Stimulated activated CD8-positive, alpha-beta memory T cell treated with anti-CD3 and anti-CD28 coated beads, Interleukin-7, amount 100 ng/mL, for 1 hour (primary cell): ENCODE measurements at places on chromosomes 3 and 15.

GRCh38 chr15:65824941-65825544 lies 33.0 kb upstream of the DENND4A start:
- DNase-seq, result no peak

DNA sequence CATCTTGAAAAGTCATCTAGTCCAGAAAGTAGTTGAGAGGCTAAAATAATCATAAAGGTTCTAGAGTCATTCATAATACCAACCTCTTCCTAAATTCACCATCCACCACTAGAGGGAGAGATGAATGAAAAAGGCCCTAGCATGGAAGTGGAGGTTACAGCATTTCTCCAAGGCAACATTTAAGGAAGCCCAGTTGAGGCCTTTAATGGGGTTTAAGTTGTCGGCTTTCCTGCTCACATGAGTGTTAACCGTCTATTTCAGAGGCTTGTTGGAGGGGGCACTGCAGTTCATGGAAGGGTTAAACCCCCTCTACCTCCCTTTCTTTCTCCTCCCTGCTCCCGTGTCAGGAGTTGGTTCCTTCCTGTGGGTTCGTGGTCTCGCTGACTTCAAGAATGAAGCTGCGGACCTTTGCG lies 3.8 kb upstream of the SLCO3A1 start:
- DNase-seq, result no peak

DNA sequence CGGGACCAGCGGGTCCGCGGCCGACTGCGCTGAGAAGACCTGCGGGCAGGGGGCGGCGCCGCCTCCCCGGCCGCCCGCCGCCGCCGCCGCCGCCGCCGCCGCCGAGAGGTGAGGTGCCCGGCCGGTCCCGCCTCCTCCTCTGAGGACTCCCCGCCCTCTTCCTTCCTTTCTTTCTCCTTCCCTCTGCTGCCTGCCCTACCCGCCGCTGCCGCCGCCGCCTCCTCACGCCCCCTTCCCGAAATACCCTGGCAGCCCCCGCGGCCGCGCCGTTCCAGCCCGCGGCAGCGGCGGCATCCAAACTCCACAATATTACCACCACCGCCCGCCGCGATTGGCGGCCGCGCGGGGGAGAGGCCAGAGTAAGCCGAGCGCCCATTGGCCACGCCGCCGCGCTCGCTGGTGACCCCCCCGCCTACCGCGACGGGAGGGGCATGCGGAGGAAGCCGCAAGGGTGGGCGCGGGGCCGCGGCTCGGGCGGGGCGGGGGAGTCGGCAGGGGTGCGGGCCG lies 61.8 kb upstream of the ANKRD28 start:
- peak; percentile 40 for DNase-seq

DNA sequence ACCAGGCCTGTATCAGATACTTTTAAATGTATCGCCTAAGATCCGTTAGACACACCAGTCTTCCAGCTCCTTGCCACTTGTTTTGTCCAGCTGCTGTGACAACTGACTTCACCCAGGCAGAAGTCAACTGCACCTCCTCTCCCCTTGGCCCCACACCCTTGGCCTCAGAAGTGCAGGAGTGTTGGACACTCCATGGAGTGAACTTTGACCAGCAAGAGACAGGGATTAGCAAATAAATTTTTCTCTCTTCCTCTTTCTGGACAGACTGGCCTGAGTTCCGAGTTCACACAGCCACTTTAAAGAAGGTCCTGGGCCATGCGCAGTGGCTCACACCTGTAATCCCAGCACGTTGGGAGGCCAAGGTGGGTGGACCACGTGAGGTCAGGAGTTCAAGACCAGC lies 2.9 kb upstream of the CLN6 start:
- no peak for DNase-seq
